ENCODE measurements at places on chromosomes 2 and 18.
A peak's percentile ranks its signal among the peaks of the same experiment; 100 is the strongest.

- DNase-seq = peak; percentile 8
Observed at GRCh38 chr2:102839668-102840388, 78.0 kb downstream of the TMEM182 start.

DNA sequence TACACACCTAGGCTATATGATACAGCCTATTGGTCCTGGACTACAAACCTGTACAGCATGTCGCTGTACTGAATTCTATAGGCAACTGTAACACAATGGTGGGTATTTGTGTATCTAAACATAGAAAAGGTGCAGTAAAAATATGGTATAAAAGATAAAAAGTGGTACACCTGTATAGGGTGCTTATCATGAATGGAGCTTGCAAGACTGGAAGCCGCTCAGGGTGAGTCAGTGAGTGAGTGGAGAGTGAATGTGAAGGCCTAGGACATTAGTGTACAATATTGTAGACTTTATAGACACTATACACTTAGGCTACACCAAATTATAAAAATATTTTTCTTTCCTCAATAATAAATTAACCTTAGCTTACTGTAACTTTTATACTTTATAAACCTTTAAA, 41.8 kb downstream of the RASGRP3 start:
- DNase-seq = no peak

DNA sequence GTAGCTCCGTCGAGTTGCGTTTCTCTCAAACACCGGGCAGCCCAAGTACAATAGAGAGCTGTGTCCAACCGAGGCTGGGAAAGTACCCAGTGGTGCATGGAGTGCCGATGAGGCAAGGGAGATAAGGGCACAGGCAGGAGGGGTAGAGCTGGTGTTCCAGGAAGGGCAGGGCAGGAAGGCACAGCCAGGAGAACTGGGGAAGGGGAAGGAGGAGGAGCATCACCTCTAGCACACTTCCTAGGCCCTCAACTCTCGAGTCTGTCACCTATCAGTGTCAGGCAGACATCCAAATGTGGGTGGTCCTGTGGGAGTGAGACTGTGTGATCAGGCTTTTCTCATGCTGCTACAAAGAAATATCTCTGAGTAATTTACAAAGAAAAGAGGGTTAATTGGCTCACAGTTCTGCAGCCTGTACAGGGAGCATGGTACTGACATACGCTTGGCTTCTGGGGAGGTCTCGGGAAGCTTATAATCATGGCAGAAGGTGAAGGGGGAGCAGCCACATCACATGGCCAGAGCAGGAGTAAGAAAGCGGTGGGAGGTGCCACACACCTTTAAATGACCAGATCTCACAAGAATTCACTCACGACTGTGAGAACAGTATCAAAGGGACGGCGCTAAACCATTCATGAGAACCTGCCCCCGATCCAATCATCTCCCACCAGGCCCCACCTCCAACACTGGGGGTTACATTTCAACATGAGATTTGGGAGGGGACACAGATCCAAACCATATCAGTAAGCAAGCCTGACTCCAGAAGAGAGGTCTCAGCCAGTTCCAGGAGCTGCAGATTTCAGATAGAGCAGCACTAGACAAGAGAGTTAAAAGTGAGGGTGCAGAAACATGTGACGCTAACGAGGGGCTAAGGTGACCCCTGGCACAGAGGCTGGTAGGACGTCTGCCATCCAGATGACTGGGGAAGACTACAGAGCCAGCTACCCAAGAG, 75.7 kb downstream of the MBOAT2 start:
- no peak for DNase-seq

- DNase-seq = no peak
Observed at GRCh38 chr18:50875966-50876536, 2.9 kb upstream of the ME2 start.
